Forelimb muscle (tissue), 1 donor: ENCODE measurements at places on chromosomes 7 and 10. TPM values are rescaled to one million over a fixed set of nuclear protein-coding genes. Genes with fewer than 3 reads are reported as not detected.

GRCh38 chr7:23205909-23206767 lies 24.3 kb downstream of the NUP42 start:
- DNase-seq: no peak

The OPN1SW gene
- polyA plus RNA-seq: 2.0 TPM

GRCh38 chr7:22114440-22114981 lies 168.8 kb upstream of the CDCA7L start:
- DNase-seq: no peak

The BHLHA15 gene
- 0.47 TPM for polyA plus RNA-seq

The PTPRZ1 gene
- polyA plus RNA-seq: 3.0 TPM
